ENCODE measurements at places on chromosomes 7 and 10. TPM values are rescaled to one million over a fixed set of nuclear protein-coding genes. Genes with fewer than 3 reads are reported as not detected.
A peak's percentile ranks its signal among the peaks of the same experiment; 100 is the strongest.

DNA sequence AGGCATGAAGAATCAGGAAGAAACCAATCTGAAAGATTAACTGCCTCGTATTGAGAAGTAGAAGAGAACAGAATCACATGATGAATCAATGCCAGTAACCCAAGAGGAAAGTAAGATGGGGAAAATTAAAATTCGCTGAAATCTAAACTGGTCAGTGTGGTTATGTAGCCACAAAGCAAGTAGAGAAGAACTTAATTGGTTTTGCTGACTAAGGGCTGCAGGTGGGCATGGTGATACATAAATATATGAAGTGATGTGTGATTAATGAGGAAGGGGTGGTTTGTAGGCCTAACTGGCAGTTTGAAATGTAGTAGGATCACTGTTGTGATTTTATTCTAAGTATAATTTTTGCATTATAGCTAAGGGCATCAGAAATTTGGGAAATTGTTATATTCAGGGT is 83.5 kb upstream of the LRRTM3 start:
- no peak for DNase-seq

- DNase-seq, result no peak
Measured at GRCh38 chr7:35805876-35806275, 5.0 kb downstream of the SEPTIN7 start.

DNA sequence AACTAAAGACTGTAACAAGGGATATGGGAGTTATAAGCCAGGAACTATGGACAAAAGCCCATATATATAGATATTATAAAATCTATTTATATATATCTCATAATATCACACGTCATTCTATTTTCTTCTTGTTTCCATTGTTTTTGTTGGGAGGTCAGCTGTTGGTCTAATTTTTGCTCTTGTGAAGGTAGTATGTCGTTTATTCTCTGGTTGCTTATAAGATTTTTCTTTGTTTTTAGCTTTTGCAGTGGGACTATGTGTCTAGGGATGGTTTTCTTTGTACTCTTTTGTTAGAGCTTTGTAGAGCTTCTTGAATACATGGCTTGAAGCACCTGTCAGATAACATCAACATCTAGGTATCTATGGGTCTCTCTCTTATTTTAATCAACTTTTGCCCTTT is 14.0 kb downstream of the ARL4A start:
- DNase-seq, result no peak

GRCh38 chr7:98420966-98421612 is 20.2 kb upstream of the BAIAP2L1 start:
- peak; percentile 82 for DNase-seq

DNA sequence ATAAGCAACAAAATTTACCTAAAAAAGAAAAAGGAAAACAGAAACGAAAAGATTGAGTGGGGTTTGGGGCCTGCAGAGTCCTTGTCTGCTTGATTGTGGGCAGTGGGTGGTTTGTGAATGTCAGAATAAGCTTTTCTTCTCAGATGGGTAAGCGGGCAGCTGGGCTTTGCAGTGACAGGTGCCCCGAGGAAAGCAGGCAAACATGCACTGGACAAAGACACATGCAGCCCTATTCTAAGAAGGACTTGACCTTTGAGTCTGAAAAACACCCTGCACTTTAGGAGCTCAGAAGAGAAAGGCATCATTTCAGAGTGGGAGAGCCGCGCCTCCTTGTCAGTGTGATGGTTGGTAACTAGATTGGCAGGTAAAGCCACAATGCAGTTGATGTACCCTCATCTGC is 562.7 kb downstream of the PTPRN2 start:
- no peak for DNase-seq

- DNase-seq, result no peak
Measured at GRCh38 chr7:100163871-100164270, 4.5 kb downstream of the GAL3ST4 start.

DNA sequence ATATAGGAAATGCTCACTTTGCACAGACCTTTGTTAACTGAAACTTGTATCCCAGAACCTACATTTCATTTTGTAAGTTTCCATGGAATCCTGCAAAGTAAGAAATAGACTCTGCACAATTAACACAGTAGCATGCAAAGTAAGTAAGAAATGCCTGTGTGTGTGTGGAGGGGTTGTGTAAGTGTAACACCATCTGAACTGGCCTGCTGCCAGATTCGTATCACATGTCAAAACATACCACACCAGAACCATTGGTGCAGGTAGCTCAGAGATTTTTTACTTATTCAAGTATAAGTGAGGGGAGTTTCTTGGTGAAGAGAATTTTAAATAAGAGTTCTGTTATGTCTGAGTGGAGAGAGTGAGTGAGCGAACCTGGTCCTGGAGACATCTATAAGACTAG is 17.9 kb upstream of the DDX21 start:
- no peak for DNase-seq

DNA sequence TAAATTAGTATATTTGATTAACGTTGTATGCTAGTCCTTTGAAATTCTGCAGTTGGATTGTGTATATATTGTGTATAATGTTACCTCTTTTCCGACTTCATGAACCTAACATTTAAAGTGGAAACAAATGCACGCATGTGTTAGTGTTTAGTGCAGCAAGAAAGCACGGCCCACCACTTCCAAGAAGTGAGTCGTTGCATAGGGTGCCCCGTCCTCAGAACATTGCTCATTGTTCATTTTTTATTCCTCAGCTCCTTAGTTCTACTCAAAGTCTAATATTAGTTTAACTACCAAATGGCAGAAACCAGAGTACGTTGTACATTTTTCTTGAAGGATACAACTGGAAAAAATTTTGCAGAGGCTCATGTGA is 407.6 kb downstream of the AUTS2 start:
- DNase-seq, result no peak

GPR85 gene
- polyA plus RNA-seq, result 0.38 TPM

PRSS1 gene
- polyA plus RNA-seq, result 17.3 TPM
